Stimulated activated CD8-positive, alpha-beta memory T cell treated with anti-CD3 and anti-CD28 coated beads, Interleukin-12 subunit alpha, Interleukin-12 subunit beta, amount 100 ng/mL, for 4 hours (primary cell): ENCODE measurements at places on chromosomes 16 and 17.

DNA sequence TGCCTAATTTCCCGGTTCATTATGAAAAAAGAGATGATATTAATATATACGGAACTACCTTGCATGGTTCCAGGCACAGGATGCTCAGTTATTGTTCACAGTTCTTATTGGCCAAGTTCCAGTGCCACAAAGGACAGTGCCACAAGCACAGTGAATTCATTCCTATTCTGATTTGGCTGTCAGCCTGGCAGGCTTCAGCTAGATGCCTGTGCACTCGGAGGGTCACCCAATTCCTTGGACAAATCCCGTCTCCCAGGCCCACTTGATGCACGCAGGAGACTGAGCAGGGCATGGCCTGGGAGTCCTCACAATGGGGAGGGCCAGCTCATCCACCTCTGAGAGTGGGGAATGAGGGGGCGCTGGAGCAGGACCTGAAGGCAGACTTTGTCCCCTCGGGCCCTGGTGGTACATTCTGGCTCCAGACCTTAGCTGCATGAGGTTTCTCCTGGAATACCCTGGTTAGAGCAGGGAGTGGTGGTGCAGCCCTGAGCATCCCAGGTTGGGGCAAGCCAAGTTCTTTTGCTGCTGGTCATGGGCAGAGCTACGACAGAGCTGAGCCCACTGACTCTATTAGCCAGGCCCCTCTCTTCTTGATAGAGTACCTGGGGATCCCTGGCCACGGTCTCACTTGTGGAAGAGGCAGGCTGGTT lies 41.4 kb downstream of the MIS12 start:
- no peak for DNase-seq

GRCh38 chr16:54216688-54217087 lies 69.9 kb downstream of the IRX3 start:
- no peak for DNase-seq

- no peak for DNase-seq
These were observed 27.1 kb downstream of the CDH13 start for GRCh38 chr16:82653550-82654511.

DNA sequence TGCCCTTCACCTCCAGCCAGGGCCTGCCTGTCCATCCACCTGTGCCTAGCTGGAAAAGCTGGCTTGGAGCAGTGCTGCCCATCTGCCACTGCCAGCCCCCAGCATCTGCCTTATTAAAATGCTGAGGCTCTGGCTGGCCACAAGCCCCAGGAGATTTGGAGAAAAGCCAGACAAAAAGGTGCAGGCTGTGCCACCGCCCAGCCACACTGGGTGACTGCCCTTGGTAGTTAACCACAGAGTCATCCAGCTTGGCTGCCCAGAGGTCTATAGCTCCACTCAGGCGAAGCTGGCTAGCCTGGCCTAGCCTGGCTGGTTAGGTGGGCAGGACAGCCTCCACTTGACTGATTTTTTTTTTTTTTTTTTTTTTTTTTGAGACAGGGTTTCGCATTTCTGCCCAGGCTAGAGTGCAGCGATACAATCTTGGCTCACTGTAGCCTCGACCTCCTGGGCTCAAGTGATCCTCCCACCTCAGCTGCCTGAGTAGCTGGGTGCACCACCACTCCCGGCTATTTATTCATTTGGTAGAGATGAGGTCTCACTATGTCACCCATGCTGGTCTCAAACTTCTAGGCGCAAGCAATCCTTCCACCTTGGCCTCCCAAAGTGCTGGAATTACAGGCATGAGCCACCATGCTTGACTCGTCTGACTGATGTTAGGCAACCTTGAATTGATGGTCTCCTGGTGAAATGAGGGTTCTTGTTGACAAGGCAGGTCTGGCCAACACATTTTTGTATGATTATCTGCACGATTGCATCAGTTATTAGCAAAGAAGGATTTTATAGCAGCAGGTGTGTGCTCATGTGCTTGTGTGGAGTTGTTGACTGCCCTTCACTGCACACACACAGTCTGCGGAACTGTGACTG lies 103.8 kb downstream of the RAB11FIP4 start:
- no peak for DNase-seq

GRCh38 chr16:27729516-27730304 lies 179.8 kb downstream of the KATNIP start:
- DNase-seq = no peak

- DNase-seq = no peak
These were observed 8.0 kb downstream of the NEUROD2 start for GRCh38 chr17:39599665-39600231.

DNA sequence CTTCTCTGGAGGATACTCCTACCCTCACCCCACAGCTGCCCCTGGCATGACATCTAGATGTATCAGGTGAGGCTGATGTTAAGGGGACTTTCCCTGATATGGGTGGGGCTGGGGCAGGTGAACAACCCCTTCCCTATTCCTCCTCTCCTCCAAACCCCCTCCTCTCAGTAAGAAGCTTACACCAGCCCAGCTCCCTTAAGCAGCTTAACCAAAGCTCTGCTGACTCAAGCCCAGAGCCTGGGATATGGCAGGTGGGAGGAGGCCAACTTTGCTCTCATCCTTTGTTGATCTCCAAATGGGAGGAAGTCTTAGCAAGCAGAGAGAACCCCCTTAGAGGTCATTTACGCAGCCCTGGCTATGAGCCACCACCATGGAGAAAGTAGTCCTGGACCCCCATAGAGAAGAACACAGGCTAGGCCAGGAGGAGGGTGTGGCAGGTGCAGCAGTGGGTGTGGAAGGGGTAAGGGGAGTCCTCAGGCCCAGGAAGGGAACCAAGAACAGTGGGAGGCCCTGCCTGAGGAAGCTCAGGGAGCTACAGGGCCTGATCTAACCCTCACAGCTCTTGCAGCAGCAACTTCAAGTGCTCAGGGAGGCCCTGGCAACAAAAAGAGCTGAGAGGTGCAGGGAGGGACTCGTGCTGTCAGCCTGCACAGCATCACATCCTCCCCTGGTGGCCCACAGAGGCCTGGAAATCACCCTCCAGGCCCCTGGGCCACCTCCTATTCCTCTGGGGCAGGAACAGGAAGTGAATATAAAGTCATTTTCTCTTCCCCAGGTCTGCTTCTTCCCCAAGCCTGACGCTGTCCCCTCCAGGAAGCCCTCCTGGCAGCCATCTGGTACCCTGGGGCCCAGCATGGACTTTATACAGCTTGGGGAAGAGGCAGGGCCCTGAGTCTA lies 2.9 kb downstream of the UNC119 start:
- peak; percentile 9 for DNase-seq

- no peak for DNase-seq
These were observed 29.3 kb downstream of the ACTG1 start for GRCh38 chr17:81483085-81483861.

DNA sequence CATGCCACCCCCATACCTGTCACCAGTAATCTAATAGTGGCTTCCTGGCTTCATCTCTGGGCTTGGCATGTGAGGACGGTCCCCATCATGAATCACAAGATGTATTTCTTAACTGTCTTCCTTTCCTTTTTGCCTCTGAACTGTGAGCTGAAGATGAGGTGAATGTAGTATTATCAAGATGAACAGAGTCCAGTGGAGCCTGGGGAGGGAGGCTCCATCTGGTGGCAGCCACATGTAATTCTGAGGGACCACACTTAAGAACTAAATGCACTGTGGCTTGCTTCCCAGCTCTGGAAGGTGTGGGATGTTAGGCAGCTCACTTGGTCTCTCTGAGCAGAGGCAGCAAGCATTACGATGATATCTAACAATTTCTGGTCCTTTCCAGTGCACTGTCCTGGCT lies 354.9 kb upstream of the ASIC2 start:
- DNase-seq = no peak

DNA sequence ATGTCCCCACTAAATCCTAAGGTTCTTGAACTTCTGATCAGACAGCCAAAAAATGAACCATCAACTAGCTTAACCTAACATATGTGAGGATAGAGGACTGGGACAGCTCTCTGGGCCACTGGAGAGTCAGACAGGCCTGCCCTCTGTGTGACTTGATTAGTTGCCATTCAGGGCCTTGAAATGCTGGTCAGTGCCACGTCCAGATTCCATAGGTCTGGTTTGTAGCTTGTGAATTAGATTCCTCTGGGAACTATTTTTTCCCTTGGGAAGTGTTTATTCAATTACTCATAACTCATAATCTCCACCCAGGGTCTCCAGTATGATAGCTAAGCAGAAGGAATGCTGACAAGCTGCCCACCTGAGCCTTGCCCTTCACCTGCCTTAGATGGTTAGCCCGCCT lies 48.2 kb downstream of the IGF2BP1 start:
- DNase-seq = no peak

- no peak for DNase-seq
These were observed 83.5 kb upstream of the RPL38 start for GRCh38 chr17:74119965-74120364.

DNA sequence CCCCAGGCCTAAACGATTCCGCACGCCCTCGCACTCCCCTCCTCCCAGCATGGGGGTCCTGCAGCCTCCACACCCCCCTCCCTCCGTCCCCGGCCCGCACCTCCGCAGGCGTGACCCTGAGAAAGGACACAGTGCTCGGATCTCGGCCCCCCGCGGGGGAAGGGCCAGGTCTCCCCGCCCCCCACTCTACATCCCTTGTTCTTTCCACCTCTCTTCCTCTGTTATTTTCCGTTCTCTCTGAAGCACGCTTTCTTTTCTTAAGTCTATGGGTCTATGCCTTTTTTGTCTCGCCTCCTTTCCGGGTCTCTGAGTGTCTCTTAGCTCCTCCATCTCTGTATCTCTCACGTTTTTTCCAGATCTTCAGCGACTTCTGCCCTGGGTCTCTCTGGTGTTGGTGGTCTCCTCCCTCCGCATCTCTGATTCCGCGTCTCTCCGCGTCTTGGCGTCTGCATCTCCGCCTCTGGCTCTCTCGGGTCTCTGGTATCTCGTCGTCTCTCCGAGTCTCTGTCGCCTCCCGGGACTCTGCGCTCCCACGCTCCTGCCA lies 2.1 kb upstream of the HES7 start:
- DNase-seq = no peak

- DNase-seq = no peak
These were observed 128.9 kb upstream of the WSCD1 start for GRCh38 chr17:5941258-5941657.

DNA sequence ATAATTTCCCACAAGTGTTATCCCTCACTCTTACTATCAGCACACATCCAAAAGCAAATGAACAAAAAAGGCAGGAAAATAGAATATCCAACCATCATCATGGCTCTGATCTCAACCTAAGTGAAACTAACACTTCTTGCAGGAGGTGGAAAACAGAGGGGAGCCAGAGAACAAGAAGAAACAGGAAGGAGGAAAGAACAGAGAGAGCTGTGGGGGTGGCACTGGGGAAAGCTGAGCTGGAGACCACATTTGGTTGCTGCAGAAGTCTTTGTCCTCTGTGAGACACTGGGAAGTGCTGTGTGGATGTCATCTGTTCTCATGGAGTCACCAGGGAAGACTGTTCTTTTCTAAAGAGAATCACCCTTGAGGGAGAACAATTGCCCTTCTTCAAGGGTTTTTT lies 34.7 kb downstream of the GRB7 start:
- no peak for DNase-seq

GRCh38 chr17:37742116-37742761 lies 2.6 kb downstream of the HNF1B start:
- DNase-seq = no peak
